ENCODE measurements at places on chromosomes 12 and 14.
A peak's percentile ranks its signal among the peaks of the same experiment; 100 is the strongest.

DNA sequence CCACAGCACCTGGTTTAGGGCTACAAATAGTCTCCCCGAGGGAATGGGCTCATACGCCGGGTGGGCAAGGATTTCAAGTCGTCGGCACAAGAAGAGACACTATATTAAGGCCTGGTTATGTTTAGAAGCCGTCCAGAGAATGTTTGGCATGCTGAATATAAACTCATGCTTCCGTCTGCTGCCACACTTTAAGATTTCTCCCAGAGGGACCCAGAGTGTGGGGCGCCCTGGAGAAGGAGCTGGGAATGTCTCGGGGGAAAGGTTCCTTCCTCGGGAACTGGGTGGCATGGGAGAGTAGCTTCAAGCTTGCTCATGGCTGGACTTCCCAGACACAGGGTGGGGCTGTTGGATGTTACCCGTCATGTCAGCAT is 295.7 kb downstream of the CACNA1C start:
- DNase-seq = no peak

DNA sequence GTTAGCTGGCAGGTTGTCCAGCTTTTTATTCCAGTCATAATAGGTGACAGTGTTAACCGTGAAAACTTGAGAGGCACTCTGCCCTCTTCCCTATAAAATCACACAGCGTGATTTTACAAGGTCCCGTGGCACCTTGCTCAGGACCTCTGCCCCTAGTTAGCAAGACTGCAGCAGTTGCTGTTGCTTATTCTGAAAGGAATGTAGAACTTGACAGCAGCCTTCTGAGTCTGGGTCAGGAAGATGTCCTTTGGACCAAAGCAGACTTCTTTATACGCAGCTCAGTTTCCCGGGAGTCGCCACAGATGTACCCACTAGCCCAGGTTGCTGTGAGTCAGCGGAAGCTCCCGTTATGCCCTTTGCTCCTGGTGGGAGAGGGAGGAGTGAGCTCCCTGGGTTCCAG is 13.2 kb downstream of the PRKAB1 start:
- DNase-seq = no peak

- DNase-seq = no peak
Measured at GRCh38 chr14:94361682-94362081, 26.7 kb downstream of the SERPINA1 start.

DNA sequence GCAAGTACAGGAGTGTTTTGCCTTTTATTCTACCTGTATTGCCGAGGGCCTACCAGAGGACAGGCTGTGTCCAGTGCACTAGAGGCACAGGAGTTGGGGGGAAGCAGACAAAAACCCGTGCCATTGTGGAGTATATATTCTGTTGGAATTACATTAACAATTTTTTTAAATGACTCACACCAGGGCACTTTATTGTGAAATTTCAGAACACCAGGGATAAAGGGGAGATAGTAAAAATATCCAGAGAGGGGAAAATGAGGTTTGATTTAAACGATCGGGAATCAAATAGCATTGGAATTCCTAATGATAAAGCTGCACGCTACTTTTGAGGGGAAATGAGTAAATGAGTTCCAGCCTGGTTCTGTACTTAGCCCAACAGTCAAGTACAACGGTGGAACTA is 123.2 kb downstream of the PELI2 start:
- no peak for DNase-seq

GRCh38 chr14:73610687-73611086 is 1.6 kb upstream of the ACOT6 start:
- peak; percentile 2 for DNase-seq

- no peak for DNase-seq
Measured at GRCh38 chr12:19970821-19971220, 397.5 kb upstream of the PDE3A start.

DNA sequence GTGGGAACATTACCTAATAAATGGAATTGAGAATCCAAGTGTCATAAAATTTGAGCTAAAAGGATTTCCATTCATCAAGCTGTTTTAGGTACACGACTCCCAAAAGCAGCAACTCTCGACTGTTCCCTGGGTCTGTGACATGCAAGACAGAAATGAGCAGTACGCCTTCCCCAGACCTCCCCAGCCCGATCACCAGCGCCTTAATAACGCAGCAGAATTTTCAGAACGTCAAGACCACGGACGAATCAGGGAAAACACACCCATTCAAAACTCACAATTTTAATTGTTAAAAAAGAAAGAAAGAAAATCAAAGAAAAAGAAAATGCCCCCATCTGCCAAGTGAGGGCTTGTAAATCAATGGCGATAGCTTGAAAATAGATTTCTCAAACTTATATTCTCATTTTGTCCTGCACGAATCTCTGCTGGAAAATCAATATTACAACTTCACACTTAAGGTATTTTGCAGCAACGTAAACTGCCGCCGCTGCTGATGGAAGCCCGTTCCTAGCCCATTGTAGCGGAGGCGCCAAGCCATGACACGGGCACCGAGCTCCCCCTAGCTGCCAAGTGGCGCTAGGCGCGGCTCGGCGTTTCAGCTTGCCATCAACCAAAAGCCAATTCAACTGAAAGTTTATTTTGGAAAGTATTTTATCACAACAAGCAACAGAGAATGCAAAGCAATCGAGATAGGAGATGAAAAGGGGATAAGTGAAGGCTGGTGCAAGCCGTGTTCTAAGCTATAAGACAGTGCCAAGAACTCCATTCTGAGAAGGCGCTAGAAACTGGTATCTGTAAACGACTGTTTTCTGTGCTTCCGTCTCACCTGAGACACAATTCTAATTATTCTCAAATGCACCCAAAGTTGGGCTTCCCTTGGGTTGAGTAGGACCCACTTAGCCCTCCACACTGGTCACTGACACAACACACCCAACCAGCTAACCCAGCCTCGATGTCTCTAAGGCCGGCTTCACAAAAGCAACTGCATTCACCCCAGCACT is 5.5 kb downstream of the BCL11B start:
- DNase-seq = peak; percentile 34

DNA sequence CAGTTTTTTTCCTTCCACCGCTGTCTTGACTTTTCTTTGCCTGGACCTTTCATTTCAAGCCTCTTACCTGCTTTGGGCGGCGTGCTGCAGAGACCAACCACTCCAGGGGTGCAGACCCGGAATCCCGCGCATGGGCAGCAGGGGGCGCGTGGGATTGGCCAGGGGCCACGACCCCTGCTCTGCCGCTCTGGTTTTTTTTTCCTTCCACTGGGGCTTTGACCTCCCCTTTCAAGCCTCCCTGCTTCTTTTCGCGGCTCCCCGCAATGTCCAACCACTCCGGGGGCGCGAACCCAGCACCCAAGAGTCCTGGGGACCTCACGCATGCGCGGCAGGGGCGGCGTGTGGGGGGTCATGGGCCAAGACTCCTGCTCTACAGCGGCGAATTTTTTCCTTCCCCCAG is 325.1 kb downstream of the ALG10 start:
- DNase-seq = no peak

GRCh38 chr14:91227183-91227628 is 17.3 kb downstream of the GPR68 start:
- DNase-seq = no peak

DNA sequence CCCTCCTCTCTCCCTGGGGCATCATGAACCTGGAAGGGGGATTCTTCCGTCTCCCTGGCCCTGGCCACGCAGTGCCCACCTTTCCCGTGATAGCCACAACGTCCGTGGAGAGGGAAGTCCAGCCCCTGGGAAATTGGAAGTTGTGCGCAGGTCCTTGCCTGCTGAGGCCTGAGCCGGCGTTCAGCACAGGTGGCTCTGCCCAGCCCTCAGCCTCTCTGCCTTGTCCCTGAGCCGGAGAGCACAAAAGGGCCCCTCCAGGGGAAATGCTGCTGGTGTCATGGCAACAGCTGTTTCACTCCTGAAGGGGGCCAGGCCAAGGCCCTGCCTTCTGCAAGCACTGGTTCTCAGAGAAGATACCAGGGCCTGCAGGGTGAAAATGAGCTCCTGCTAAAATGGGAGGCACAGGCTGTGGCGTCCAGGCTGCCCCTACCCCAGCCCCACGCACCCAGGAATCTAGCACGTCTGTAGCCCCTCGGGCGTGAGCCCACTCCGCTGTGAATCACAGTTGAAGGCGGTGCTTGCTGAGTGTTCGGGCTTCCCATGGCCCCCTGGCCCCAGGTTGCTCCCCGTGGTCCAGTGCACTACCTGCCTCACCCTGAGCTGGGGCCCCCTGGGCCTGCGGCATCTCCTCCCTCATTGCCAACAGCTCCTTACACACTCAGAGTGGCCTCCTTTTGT is 149.4 kb downstream of the ADGRD1 start:
- DNase-seq = no peak

- no peak for DNase-seq
Measured at GRCh38 chr12:69000540-69001243, 67.7 kb upstream of the CPM start.

DNA sequence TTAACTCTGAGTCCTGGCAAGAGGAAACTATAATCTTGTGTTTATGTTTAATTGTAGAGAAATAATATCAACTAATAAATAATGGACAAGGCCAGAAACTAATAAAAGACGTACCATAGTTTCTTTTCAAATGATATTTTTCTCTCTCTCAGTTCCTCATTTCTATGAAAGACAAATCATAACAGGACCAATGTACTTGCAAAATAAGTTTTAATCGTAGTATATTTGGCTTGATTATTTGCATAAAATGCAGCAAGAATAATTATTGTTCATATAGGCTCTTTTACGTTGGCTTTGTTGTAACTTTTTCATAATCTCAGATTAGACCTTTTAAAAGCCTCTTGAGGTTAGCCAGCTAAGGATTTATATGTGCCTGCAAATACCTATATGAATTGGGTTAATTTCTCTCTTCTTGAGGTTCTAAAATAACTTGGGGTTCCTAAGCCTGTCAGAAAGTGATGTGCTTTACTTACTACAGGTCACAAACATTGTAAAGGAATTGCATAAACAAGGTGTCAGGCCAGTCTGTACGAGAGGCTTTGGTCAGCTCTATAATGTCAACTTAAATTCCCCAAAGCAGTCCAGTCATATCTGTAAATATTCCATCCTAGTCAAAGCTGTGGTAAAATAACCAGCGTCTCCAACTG is 152.8 kb upstream of the PTPRQ start:
- no peak for DNase-seq

DNA sequence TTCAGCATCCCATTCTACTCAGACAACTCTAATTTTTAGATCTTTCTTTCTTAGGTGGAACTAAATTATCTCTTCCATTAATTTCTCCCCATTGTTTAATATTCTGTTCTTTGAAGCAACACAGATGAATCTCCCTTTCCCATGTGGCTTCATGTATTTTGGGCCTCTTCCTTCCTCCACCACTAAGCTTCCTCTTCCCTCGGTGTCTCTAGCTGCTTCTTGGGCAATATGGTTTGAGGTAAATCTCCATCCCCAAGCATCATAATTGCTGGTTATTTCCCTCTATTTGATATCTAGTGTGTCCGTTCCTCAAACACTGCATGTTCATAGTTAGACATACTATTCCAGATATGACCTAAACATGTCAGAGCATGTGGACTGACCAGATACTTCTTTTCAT is 119.2 kb downstream of the PELI2 start:
- DNase-seq = no peak

DNA sequence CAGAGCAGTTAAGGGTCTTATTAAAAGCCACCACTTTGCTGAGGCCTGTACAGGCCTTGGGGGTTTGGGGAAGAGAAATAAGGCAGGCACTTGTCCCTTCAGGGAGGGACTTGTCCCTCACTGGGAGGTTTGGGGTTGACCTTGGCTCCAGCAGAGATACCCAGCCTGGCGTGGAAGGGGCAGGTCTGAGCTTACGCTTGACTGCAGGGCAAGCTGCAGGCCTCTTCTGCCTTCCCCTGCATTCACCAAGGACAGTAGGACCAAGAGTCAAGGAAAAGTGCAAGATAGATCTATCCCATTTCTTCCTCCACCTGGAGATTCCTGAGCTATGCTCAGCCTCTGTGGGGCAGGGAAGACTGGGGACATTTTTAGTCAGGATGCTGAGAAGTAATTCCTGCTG is 154.3 kb downstream of the SMOC1 start:
- DNase-seq = no peak

- DNase-seq = no peak
Measured at GRCh38 chr12:3048540-3048939, 28.6 kb upstream of the TSPAN9 start.

GRCh38 chr12:121860257-121860656 is 1.6 kb upstream of the HPD start:
- no peak for DNase-seq

GRCh38 chr14:55749201-55749812 is 169.3 kb downstream of the KTN1 start:
- DNase-seq = no peak

- no peak for DNase-seq
Measured at GRCh38 chr12:106918746-106919145, 37.0 kb upstream of the TMEM263 start.

DNA sequence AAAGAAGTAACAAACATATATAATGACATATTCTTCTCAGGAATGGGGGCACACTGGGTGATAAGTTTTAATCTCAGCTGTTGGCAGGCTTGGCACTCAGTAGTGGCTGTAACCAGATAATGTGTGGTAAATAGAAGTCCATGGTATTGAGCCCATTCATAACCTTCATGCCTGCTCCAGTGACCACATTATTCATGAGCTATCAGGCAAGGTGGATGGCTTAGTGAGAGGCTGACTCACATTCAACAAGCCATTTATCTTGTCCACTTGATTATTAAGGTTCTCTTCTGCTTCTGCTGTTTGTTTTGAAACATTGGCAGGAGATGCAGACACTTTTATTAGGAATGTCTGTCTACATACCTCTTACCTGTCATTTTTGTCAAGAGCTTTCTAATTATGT is 950.4 kb upstream of the LRFN5 start:
- DNase-seq = no peak

GRCh38 chr12:1203735-1204019 is 212.7 kb downstream of the ERC1 start:
- no peak for DNase-seq

- no peak for DNase-seq
Measured at GRCh38 chr14:87097015-87097414, 896.0 kb downstream of the GALC start.

DNA sequence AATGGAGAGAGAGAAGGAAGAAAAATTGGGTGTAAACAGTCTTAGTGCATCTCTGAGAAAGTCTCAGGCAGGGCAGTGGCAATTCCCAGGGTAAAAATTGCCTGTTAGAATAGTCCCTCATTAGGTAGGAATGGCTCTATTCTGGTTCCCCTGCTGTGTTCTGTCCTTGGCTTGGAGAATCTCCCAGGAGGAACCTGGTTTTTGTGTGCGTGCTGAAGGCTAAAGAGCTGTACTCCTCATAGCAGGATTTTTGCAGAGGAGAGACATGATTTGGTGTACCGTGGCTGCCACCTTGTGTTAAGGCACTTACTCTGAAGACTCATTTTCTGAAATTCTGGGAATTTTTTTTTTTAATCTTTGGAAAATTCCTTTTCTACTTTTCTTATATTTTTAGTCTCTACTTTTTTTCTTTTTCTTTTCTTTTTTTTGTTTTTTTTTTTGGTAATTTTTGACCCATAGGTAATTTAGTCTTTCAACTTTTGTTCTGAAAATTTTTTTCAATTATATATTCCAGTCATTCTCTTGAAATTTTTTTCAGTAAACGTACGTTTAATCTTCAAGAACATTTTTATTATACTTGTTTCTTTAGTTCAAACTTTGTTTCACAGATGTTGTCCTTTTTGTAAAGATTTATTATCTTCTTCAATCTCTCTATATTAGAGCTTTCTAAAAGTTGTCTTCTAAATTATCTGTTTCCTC is 63.8 kb downstream of the FBXO33 start:
- DNase-seq = no peak
